Cortex of kidney (tissue), 1 donor: ENCODE measurements at places on chromosomes 6 and 20.

DNA sequence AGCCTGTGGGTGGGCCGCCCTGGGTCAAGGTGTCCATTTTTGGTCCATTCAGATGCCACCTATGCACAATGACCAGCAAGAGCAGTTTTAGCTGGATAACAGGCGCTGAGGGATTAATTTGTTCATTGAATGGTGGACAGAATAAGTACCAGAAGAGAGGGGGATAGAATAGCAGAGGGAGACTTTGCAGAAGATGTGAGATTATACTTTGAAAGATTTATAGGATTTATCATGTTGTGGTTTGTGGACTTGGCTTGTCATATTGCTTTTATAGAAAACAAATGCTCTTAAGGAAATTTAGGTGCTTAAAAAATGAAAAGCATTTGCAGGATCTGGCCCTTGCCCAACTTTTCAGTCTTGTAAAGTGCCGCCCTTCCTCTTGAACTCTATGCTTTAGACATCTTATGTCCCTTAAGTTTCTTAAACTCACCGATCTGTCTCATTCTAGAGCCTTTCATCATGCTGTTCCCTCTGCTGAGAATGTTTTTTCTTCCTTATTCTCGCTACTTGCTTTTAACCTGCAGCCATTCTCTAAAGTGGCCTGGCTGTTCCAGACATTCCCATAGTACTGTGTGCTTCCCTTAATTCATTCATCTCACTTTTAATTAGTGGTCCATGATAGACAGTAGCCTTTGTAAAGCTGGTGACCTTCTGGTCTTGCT is 42.5 kb downstream of the CD109 start:
- DNase-seq: no peak

DNA sequence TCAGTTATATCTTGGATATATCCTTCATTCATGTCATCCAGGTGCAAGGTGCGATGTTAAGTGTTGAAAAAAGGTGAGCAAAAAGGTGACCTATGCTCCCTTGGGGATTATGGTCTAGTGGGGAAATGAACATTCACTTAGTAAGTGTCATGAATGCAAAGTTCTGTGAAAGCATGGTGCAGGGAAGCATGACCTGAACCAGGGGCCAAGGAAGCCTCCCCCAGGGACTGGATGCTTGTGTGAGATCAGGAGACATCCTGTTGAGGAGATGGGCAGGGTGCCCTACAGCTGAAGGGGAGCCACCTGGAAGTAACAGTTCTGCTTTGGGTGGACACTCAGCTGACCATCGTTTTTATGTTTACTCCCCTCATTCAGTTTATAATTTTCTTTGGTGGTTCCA is 179.5 kb downstream of the SYNDIG1 start:
- no peak for DNase-seq

- DNase-seq: no peak
Measured at GRCh38 chr6:91476000-91476399, 889.1 kb upstream of the MAP3K7 start.

- DNase-seq: no peak
Measured at GRCh38 chr20:39480276-39481043, 518.3 kb downstream of the DHX35 start.

- no peak for DNase-seq
Measured at GRCh38 chr6:155432293-155432692, 23.3 kb downstream of the NOX3 start.

DNA sequence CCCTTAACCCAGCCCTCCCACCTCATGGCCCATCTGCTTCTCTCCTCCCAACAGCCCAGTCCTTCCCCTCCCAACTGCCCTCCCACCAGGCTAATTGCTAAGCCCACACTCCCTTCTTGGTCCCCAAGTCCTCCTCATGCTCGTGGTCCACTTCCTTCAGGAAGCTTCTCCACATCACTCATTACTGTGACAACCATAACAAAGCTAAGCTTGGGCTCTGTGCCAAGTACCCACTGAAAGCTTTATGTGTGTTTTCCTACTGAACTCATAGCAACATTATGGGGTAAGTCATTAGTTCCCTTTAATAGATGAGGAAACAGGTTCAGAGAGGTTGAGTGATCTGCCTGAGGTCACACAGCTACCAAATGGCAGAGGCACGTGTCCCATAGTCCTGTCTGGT is 16.2 kb downstream of the FRS3 start:
- DNase-seq: no peak

GRCh38 chr6:5936631-5937030 is 70.1 kb downstream of the NRN1 start:
- DNase-seq: no peak

GRCh38 chr6:122713138-122713537 is 66.4 kb upstream of the FABP7 start:
- no peak for DNase-seq

DNA sequence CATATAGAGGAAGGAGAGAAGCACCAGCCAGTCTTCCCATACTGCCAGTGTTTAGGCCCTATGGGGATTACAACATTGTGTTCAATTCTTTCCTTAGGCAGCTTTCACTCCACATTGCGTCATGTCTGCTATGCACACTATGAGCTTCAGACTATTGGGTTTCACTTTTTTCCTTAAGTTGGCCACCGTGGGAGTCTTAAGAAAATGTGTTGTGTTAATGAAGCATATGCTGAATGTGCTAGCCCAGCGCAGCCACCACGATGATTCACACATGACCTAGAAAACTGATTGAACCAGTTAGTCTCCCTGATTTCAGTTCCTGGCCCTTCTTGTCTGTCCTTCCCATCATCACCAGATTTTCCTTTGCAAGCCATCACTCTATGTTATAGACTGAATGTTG is 21.5 kb downstream of the TUBB2B start:
- DNase-seq: no peak

- DNase-seq: no peak
Measured at GRCh38 chr6:111267764-111268333, 180.5 kb downstream of the SLC16A10 start.

- DNase-seq: no peak
Measured at GRCh38 chr6:107811591-107812218, 12.4 kb downstream of the SCML4 start.

DNA sequence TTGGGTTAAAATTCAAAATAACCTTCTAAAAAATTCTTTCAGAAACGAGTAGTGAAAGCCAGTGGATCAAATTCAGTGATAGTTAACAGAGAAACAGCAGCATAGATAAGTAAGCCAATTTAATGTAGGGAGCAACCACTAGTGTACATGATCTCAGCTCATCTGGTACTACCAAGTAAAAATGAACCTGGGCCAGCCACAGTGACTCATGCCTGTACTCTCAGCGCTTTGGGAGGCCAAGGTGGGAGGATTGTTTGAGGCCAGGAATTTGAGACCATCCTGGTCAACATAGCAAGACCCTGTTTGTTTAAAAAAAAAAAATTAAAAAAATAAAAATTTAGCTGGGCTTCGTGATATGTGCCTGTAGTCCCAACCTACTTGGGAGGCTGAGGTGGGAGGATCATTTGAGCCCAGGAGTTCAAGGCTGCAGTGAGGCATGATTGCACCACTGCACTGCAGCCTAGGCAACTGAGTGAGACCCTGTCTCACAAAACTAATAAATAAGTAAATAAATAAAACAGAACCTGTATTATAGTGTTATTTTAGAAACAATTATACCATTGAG is 32.4 kb downstream of the CBFA2T2 start:
- no peak for DNase-seq

GRCh38 chr6:25930532-25931410 is at the start of gene SLC17A2:
Gene SLC17A2, minus strand, starts transcription at chr6:25930691. Its CDS starts 4,895 bp downstream, at chr6:25925796.
- no peak for DNase-seq

DNA sequence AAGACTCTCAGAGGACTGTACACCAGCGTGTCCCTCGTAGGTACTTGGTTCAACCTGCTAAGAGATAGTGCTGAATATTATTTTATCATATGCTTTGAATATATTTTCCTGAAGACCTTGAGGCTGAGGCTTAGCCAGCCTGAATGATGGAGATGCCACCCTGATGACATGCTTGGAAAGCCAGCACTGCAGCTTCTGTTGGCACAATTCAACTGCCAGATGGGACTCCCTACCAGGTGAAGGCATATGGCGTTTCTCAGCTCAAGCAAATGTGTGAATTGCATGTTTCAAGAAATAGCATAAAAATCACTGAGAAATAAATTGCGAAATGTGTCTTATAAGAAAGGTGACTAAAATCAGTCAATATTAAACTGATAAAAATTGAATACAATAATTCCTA is 228.1 kb upstream of the CST7 start:
- no peak for DNase-seq

GRCh38 chr20:52103913-52104545 is 87.5 kb downstream of the ZFP64 start:
- DNase-seq: no peak

DNA sequence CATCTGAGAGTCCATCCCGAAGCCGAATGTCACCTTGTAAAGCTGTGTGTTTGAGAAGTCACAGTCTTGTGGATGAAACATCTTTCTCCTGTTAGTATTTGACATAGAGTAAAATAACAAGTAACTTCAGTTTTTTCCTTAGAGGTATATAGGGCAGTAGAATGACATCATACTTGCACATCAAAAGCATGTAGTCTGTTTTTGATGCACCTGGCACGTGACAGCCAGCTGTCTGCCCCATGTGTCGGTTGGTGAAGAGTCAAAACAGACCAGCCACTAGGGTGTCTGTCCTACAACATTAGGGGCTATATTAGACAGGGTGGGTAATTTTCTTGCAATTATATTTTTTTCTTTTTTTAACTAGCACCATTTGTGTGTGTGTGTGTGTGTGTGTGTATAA is 70.2 kb downstream of the SNX9 start:
- DNase-seq: no peak

- DNase-seq: no peak
Measured at GRCh38 chr6:166814390-166814789, 142.0 kb downstream of the RNASET2 start.

DNA sequence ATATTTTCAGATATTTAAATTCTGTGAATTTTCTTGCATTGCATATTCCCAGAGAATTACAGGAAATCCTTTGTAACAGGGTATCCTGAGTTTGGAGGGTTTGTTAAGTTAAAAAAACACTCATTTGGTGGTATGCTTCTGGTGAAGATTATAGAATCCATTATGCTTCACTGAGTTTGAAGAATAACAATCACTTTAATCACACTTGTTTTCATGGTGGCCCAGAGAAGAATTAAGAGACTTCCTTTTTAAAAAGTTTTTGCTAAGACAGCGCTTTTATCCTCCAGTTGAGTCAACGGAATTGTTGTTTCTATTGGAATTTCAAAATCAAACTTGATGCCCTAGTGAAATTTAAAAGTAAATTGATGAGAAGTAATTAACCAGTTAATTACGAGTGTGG is 17.4 kb downstream of the PLEKHG1 start:
- no peak for DNase-seq

- DNase-seq: no peak
Measured at GRCh38 chr6:67535946-67536345, 1099.1 kb upstream of the ADGRB3 start.

GRCh38 chr6:90425161-90425641 is 128.6 kb upstream of the BACH2 start:
- no peak for DNase-seq

DNA sequence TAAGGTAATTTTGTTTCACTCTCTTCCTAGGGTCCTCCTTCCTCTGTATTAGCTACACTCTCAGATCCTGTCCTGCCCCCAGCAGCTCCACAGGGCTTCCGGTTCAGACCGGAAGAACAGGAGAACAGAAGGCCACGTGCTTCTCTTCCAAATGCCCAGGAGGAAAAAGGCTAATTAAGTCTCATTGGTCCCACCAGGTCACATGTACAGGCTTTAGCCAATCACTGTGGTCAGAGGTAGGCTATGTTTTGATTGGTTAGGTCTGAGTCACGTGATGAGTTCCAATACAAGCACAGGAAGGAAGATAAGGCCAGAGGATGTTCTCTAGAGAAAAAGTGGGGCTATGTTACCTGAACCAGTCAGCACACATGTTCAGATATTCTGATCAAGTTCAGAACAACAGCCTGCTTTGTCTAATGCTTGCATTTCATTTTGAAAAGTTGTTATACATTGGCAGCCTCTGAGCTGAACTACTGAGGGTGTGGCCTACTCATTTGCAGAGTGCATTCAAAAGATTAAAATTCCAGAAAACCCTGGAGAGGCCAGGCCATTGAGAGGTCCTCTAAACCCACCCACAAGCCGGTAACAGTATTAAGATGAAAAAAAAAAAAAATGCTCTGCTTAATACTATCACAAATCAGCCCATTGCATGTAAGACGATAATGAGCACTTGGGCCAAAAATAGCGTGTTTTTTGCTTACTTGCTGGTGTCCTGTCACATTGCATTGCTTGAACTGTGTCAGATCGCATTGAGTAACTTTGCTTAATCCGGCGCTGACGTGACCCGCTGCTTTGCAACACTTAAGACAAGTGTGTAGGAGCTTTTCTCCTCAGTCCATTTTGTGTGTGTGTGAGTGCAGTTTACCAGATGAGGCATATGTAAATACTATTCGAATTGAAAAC is 170.3 kb downstream of the TSHZ2 start:
- DNase-seq: no peak

DNA sequence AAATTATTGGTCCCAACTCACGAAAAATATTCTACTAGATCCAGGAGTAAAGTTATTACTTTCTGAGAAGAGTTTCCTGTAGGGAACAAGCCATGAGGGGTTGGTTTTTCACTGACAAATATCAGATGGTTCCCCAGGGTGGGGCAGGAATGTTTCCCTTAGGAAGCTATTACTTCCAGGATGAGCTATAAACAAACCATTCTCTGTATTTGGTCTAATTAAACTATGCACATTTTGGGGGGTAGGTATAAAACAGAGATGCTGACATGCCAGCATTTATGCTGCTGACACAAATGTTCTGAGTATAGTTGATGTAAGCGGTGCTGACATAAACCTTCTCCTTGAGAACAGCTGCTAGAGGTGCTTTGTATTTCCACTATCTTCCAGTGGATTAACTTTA is 54.2 kb downstream of the OGFRL1 start:
- DNase-seq: no peak

DNA sequence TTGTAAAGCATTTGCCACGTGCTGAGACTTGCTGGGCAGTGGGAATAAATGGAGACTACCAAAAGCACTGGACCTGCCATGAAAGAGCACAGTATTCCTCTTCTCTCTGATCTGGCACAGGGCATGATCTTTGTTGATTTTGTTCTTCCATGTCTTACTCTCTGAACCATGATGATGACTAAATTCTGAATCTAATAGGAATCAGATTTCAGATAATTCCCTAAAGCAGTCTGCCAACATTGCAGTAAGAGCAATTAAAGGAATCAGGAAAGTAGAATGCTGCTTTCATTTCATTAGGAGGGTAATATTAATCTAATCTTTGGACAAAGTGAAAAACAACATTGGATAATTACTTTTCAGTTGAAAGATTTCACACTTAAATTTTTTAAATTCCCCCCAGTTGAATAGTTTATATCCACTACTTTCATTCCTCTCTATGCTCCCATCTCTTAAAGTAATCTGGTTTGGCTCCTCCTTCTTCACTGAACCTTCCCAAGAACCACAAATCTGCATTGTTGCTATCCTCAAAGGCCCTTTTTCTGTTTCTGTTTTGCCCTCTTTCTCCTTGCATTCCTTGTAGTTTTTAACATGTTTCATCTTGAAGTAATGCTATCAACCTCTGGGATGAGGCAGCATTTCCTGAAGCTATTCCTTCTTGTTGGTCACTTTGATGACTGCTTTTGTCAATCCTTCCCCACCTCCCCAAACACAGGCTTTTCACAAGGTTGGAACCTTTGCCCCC is 243.2 kb upstream of the TENT5A start:
- DNase-seq: no peak

GRCh38 chr6:49743429-49743828 is 759 bp downstream of the CRISP3 start:
- DNase-seq: no peak
